Activated gamma-delta T cell treated with anti-CD3 and anti-CD28 coated beads, Interleukin-2, amount 50 U/mL, for 16 hours (primary cell): ENCODE measurements at places on chromosomes 12 and 14.

- no peak for DNase-seq
Observed at GRCh38 chr12:92110083-92110640, 35.5 kb downstream of the BTG1 start.

GRCh38 chr12:78229591-78230101 is 399.0 kb downstream of the NAV3 start:
- DNase-seq: no peak

DNA sequence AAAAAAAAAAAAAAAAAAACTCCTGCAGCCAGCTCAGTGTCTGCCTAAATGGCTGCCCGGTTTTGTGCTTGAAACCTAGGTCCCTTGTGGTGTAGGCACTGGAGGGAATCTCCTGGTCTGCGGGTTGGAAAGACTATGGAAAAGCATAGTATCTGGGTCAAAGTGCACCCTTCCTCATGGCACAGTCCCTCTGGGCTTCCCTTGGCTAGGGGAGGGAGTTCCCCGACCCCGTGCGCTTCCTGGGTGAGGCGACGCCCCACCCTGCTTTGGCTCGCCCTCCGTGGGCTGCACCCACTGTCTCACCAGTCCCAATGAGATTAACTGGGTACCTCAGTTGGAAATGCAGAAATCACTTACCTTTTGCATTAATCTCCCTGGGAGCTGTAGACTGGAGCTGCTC is 14.3 kb downstream of the PTCSC3 start:
- DNase-seq: no peak

- DNase-seq: no peak
Observed at GRCh38 chr12:92729773-92730305, 27.1 kb downstream of the PLEKHG7 start.

- DNase-seq: peak; percentile 82
Observed at GRCh38 chr12:1594261-1595025, at the start of gene FBXL14. Gene FBXL14 (minus strand): TSS chr12:1594581. CDS start chr12:1594066, 515 bp downstream.

DNA sequence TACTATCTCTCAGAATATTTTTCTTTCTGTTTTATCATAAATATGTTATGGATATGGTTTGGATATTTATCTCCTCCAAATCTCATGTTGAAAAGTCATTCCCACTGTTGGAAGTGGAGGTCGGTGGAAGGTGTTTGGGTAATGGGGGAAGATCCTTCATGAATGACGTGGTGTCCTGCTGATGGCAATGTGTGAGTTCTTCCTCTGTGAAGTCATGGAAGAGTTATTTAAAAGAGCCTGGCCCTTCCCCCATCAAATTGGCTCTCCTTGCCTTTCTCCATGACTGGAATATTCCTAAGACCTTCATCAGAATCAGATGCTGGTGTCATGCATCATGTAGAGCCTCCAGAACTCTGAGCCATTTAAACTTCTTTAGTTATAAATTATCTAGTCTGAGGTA is 1291.6 kb downstream of the FSCB start:
- no peak for DNase-seq

DNA sequence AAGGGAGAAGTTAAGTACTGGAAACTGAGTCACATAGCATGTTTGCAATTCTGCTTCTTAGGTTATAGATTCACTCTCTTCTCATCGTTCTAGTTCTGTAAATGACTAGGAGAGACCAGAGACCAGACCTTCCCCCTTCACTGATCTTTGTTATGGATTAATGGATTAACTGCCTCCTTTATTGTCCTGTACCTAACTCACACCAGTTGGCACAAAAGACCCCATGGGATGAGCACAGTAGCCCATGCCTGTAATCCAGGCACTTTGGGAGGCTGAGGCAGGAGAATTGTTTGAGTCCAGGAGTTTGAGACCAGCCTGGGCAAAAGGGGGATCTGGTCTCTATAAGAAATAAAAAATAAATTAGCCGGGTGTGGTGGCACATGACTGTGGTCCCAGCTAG is 20.8 kb downstream of the BCAT1 start:
- DNase-seq: no peak

GRCh38 chr14:76767681-76768656 is 6.7 kb downstream of the VASH1 start:
- DNase-seq: peak; percentile 50

- DNase-seq: no peak
Observed at GRCh38 chr12:104683831-104684503, 227.2 kb downstream of the CHST11 start.

GRCh38 chr14:90400904-90401561 is 4.2 kb downstream of the CALM1 start:
- no peak for DNase-seq

- DNase-seq: no peak
Observed at GRCh38 chr14:34318014-34318413, 144.0 kb downstream of the SPTSSA start.

DNA sequence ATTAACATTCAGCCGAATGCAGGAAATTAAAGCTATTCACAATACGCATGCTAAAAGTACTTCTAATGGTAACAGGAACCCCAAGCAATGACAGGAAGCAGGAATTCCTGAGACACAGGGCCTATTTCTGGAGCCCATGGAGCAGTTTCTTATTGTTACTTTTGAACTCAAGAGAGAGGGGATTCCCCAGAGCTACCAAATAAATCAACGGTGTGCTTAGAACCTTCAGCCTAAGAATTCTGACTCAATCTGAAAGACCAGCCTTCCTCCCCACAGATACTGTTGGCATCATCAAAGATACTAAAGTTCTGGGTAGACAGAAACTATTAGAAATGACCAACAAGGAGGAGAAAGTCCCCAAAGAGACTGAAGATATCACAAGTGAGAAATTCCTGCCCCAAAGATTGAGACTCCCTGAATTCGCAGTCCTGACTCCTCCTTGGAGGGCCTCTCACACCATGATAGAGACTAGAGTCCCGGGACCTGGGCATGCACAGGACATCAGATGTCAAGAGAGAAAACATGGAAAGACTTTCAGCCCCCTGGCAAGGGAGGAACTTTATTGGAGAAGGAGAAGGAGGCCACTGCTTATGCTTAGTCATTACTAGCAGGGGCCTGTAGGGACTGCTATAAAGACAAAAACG is 32.7 kb downstream of the RTRAF start:
- DNase-seq: no peak

DNA sequence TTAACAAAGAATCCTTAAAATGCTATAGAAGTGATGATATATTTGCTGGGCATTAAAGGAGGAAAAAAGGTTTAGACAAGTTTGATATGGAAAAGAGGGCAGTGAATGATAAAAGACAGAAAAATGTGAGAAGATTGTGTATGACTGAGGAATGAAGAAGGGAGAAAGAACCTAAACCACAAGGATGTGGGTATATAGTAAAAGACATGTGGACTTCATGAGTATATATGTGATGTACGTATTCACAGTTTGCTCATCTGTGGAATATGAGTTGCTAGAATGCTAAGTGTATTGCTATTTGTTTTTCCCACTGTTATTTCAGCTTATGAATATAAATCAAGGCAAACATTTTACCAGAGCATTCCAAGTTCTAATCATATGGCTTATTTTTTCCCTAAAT is 2.1 kb upstream of the SLC16A7 start:
- no peak for DNase-seq

DNA sequence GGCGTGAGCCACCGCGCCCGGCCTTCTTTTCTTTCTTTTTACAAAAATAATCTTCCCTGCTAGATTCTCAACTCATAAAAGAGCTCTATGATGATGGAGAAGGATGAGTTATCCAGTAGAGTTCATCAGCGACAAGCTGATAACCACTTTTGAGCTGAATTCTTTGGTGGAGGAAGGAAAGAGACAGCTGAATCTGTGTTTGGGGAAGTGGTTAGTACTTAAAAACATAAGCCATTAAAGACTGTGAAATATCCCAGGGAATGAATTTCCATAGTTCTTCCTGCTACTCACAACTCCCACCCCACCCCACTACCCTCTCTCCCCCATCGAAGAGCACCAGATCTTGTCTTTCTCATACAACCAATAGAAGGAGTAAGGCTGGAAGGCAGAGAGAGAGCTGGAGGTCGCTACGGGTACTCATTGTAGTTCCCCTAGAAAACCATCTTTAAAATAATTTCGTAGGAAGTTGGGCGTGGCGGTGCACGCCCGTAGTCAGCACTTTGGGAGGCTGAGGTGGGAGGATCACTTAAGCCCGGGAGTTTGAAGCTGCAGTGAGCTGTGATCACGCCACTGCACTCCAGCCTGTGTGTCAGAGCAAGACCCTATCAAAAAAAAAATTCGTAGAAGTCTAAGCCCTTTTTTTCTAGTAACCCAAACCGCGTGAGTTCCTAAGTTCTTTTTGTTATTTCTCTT is 647 bp upstream of the ESPL1 start:
- no peak for DNase-seq

DNA sequence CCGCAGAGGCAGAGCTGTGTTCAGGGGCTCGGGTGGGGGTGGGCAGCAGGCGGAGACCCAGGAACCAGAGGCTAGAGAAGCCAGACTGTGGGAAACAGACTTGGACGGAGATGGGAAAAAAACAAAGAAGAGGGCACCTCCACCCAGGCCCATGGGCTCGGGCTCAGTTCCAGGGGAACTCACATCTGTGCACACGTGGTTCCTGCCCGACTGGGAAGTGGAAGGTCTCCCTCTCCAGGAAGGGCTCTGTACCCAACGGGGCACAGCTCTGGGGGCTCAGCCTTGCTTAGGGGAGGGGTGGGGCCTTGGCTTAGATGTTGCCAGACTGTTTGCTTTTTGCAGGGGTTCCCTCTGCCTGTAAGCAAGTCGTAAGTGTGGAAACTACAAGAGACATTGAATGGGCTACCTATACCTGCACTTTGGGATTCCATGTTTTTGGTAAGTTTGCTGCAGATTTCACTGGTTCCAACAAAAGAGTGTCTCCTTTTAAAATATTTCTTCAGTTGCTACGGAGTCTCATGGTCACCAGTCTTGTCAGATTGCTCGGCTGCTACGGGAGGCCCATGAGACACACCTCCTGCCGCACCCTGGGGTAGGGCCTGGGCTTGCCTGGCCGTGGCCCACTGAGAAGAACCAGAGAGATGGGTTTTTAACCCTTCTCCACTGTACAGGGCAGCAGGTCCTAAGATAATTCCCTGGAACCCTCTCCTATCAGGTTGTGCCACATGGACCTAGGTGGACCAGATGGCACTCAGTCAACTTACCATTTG is 127.6 kb upstream of the EVL start:
- no peak for DNase-seq

- no peak for DNase-seq
Observed at GRCh38 chr12:107335802-107336570, 242.6 kb upstream of the CRY1 start.

DNA sequence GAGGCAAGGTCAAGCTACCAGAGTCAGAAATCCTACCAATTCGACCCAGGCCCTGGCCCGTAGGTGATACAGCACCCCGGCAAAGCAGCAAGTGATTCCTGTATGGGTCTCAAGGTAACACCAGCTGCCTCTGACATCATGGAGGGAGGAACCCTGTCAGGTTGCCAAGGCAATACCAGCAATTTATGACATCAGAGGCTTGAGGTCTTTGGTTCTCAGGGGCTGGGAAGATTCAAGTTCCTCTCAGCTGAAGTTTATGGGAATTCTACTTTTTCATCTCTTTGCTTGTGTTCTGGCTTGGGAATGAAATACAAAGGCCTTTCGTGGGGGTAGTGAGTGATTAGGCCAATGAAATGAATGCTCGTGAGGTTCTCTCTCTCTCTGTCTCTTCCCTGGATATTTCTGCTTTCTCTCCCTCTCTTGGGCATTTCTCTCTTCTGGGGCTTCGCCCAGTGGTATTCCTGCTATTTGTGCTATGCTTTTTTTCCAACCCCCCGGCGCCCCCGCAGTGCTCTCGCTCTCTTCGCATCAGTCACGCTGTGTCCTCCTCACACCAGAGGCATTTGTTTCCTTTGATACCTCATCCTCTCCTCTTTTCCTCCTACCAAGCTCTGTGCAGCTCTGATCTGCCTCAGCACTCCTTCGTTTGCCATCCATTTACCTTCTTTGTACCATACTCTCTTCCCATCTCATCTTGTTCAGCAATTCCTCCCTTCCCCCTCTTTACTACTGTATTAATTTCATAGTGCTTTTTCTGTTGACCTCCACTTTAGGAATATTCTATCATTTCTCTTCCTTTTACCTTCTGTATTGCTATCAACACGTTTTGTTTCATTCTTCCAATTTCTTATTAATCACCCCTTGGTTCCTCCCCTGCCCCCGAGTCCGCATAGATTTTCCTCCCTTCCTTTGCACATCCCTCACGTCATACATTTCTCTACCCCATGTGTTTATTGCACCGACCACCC is 2.9 kb downstream of the ZFHX2 start:
- DNase-seq: no peak

GRCh38 chr12:76470028-76470939 is 89.3 kb downstream of the OSBPL8 start:
- no peak for DNase-seq

DNA sequence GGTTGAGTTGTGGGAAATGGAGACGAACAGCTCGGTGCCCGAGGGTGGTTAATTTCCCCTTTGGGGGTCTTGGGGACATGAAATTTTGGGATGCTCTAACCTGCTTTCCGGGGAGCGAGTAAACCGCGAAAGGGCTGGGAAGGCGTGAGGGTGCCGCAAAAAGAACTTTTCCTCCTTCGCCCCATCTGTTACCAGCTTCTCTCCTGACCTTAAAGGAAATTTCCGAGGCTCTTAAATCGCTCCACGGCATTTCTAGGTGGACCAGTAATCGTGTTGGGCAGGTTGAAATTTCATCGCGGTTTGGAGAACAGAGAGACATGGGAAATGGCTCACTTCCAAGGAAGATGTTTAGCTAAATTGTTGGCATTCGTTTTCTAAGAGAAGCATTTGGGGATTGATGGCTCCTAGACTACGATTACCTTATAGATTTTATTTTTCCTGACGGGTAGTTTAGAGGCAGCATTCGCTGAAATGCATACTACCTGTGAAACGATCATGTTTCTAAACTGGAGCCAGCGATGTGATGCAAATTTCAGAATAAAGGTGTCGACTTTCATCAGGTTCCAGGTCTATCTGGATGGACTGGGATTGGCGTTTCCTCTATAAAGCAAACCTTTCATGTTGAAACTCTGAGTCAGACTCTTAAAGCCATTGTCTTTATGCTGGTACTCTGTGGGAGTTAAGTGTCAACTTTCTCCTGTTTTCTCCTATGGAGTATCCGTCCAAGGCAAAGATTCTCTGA is 414.5 kb downstream of the PCNX1 start:
- no peak for DNase-seq

- DNase-seq: no peak
Observed at GRCh38 chr12:93943780-93944179, 204.6 kb upstream of the PLXNC1 start.

GRCh38 chr14:99674776-99675381 is 9.2 kb upstream of the CYP46A1 start:
- DNase-seq: no peak

DNA sequence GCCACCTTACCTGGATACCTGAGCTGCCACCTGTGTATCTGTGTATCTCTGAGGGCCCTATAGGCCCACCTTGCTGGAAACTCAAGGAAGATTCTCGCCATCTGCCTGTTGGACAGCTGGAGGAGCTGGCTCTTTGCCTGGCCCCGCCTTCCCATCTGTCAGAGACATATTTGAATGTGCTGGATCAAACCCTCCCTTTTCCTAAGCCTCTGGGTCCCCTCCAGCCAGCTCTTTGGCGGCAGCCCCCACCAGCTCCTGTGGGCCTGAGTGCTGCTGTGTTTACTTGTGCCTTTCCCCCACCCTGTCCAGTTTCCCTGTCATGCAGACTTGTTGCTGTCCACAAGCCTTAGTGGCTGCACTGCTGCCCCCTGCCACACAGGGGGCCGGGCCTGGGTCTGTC is 55.9 kb upstream of the SRSF5 start:
- DNase-seq: no peak

GRCh38 chr14:99602054-99602787 is 1.8 kb downstream of the CCDC85C start:
- no peak for DNase-seq
